ENCODE measurements at places on chromosomes 5 and 9. TPM values are rescaled to one million over a fixed set of nuclear protein-coding genes. Genes with fewer than 3 reads are reported as not detected.

CMYA5 gene
- 0.89 TPM for polyA plus RNA-seq

DNA sequence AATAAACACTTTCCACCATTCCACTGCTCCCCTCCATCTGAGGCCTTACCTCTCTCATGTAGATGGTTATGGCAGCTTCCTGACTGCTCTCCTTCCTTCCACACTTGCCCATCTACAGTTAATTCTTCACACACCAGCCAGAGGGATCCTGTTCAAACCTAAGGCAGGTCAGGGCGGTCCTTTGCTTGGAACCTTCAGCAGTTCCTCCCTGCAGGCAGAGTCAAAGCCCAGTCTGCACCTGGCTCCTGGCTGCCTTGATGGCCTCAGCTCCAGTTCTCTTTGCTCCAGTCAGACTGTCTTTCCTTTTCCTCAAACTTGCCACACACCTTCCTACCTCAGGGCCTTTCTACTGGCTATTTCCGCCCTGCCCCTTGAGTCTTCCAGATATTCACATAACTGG lies 30.2 kb upstream of the NR3C1 start:
- DNase-seq: no peak

GRCh38 chr9:79694676-79695400 lies 123.1 kb downstream of the TLE4 start:
- peak; percentile 65 for DNase-seq

GRCh38 chr5:93589829-93590215 lies 6.8 kb downstream of the NR2F1 start:
- no peak for DNase-seq

GRCh38 chr9:77455312-77455927 lies 192.7 kb downstream of the GNA14 start:
- no peak for DNase-seq

Data from AG04450 (cell line).